NCI-H524 (cell line): ENCODE measurements at places on chromosomes 16 and 17.
A peak's percentile ranks its signal among the peaks of the same experiment; 100 is the strongest.

DNA sequence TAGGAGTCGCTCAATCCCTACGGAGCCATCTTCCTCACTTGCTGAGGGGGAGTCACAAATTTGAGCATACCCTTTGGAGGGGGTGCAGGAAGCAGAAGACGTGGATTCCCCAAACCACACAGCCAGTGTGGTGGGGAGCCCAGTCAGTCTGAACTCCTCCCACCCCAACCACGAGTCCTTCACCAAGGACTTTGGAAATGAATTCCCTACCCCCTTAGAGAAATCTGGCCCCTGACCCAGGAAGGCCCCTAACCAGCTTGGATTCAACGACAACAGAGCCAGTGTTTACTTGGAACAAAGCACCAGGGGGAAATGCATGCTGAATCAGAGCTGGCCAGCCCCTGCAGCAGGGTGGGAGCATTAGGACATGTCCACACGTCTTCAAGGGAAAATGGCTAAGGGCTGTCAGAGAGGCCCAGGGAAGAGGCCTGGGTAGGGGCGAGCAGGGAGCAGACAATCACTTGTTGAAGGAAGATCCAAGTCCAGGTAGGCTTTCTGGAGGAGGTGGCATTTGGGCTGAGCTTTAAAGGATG is 5.5 kb upstream of the TMEM92 start:
- no peak for DNase-seq

GRCh38 chr17:61366715-61367413 is 32.8 kb upstream of the TBX2 start:
- DNase-seq, result peak; percentile 69

GRCh38 chr17:42142371-42142896 is 12.4 kb downstream of the RAB5C start:
- no peak for DNase-seq

DNA sequence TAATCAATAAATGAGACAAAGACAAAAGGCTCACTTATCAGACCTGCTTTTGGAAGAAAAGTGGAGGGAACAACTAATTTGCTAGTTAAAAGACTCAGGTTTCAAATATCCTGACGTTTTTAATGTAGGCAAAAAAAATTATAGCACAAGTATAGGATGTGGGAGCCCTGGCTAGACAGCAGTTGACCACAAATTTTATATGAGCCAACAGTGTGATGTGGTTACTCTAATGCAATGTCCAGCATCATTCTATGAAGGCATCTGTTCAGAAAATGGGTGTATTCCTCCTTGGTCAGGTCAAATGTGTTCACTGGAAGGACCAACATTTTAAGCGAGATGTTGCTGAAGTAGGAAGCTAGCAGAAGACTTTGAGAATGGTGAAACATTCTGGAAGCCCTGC is 237.4 kb downstream of the MAP2K6 start:
- DNase-seq, result no peak

GRCh38 chr17:42286411-42287221 is 1.7 kb upstream of the STAT5A start:
- DNase-seq, result no peak

DNA sequence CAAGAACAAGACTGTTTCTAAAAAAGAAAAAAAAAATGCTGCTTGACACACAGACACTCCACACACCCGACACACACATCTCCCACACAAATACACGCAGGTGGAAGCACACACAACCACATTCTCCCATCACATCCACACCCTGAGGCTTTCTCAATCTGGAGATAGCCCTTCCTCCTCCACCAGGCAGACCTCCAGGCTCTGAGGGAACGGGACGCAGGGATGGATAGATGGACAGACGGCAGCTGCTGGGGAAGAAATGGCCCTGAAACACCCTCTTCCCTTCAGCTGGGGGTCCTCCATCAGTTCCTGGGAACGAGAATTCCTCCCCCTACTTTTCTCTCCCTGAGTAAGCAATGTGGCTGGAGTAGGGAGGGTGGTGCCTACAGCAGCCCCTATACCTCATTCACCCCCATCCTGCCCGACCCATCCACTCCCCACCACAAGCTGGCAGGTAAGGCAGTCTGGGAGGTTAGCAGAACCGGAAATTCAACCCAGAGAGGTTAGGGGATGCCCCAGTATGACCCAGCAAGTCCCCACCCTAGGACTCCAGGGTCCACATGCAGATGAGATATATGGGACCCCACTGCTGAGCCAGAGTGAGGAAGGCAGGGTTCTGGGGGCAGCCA is 4.1 kb upstream of the LITAFD start:
- no peak for DNase-seq

DNA sequence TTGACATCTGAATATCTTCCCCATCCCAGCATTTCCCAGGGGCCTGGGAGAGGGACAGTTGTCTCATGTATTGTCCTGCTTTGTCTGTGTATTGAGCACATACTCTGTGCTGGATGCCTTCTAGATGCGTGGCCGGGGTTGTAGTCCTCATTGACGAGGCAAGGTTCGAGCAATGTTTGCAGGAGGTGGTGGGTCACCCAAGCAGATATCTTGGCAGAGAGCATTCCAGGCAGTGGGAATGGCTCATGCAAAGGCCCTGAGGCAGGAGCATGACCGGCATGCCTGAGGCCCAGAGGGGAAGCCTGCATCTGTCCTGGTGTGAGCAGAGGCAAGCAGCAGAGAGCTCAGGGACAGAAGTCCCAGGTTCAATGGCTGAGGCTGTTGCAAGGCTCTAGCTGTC is 17.5 kb downstream of the KRT33A start:
- no peak for DNase-seq

DNA sequence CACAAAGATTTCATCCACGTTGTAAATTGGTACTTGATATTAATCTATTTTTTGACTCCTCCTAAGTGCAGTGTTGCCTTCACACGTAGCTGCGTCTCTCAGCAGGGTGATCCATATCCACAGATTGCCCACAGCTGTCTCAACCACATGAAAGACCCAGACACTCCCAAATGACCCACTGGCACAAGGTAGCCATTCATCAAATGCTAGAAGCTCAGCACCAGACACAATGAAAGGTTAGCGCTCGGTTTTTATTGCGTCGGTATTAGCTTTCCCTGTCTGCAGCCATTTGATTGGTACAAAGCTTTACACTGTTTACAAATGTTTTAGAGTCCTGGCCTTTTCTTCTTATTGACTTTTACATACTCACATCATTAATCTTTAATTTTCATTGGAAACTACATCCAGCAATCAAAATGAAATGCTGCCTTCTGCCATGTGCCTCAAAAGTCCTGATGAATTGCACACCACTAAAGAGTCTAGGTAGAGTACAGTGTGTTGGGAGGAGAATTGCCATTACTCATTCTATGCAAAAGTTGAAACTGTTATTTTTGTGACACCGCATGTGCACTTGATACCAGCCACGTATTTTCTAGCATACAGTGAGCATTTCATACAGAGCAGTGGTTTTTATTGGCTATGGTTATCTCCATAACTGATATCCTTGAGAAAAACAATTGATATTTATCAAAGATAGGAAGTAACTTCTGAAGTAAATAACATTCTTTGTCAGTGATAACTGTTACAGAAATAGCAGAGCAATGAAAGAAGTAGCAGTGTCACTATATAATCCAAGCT is 127.3 kb upstream of the NUDT7 start:
- no peak for DNase-seq

- peak; percentile 58 for DNase-seq
These were observed 8.9 kb downstream of the HID1 start for GRCh38 chr17:74963656-74964055.

- DNase-seq, result peak; percentile 91
These were observed 483.1 kb downstream of the CDH11 start for GRCh38 chr16:64638766-64639165.

- no peak for DNase-seq
These were observed 6.5 kb downstream of the SPNS2 start for GRCh38 chr17:4505187-4505586.

DNA sequence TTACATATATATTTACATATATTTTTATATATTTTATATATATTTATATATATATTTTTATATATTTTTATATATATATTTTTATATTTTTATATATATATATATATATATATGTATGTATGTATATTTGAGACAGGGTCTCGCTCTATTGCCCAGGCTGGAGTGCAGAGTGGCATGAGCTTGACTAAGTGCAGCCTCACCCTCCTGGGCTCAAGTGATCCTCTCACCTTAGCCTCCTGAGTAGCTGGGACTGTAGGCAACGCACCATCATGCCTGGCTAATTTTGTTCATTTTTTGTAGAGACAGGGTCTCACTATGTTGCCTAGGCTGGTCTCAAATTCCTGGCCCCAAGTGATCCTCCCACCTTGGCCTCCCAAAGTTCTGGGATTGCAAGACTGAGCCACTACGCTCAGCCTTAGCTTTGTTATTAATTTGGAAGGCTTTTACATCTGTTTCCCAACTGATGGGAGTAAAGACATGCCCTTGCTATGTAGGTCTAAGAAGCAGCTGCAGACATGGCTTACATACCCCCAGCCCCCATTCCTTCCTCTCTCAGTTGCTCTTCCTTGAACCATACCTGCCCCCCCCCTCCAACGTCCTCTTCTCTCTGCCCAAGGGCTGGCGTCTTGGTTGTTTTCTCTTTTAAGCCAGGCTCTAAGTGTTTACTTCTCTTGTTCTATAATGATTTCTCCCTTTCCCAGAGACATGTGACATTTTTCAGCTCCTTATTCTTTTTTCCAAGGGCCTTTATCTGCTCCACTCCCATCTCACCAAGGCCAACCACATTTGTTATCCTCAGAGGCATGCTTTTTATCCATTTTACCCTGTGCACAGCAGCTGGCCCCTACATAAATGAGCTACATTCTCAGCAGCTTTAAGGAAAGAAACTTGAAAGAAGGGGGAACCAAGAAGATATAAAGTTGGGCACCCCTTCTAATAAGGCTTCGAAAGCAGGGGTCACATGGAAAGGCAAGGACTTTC is 64.2 kb upstream of the ATF7IP2 start:
- no peak for DNase-seq
